ENCODE measurements at places on chromosomes 11 and 22. TPM values are rescaled to one million over a fixed set of nuclear protein-coding genes. Genes with fewer than 3 reads are reported as not detected.

Gene DMC1
- 30.7 TPM for total RNA-seq

Gene CABP4
- total RNA-seq, result 10.4 TPM

Gene JHY
- 6.0 TPM for total RNA-seq

Gene XKR3
- 0.23 TPM for total RNA-seq

Gene INS
- total RNA-seq, result not detected

Gene OR4D5
- total RNA-seq, result not detected

Gene ACTN3
- 0.32 TPM for total RNA-seq

Gene RASD2
- 0.19 TPM for total RNA-seq

Gene OR56A1
- not detected for total RNA-seq

DNA sequence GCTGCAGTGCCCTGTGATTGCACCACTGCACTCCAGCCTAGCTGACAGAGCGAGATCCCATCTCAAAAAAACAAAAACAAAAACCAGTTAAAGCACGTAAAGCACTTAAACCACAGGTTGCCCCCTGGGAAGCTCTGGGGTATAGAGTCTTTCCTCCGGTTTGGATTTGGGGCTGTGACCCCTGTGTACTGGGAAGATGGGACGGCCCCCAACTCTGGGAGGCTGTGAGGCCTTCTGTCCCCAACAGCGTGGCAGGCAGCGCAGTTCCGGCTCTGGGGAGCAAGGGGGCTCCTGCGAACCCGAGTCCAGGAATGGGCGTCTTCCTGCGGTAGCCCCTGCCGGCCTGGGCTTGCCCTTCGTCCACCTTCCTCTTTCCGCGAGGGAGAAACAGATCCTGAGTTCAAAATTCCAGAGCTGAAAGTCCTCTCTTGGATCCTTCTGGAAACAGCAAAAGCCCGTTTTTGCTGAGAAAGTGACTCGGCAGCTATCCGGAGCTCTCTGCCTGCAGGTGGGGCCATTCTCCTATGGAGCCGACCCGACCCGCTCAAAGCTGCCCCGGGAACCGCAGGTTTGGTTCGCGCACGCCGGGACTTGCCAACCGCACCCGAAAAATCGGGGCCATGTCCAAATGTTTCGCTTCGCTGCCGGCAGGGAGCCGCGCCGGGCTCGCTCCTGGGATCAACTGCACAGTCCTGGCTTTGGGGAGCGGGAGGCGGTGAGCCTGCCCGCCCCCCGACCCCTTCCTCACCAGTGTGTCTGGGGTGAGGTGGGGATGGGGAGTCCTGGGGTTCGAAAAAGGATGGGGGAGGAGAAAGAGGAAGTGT is 36.3 kb upstream of the POLA2 start:
- no peaks in the 10 kb centered on the region for H3K36me3 ChIP-seq
- peaks cover 33% of the 10 kb centered on the region for H3K27me3 ChIP-seq
- H3K4me3 ChIP-seq, result peak overlapping the region; percentile 84
- H3K27ac ChIP-seq, result no peak overlapping the region

DNA sequence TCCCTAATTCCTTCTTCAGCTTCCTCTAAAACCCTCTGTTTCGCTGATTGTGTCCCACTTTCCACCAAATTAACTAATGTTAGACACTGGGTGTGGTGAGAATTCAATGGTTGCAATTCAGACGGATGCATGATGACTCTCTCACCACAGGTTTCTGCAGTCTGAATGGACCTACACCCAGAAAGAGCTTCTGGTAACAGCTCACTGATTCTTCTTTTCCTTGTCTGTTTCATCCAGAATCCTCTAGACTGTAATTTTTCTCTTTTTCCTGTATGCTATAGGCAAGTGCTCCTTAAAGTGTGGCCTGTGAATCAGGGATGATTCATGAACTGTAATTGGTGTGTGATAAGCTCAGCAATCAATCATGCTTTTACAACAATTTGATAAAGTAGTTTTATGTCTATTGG is 18.1 kb downstream of the MMP10 start:
- no peak overlapping the region for H3K4me3 ChIP-seq
- H3K27ac ChIP-seq, result no peak overlapping the region
- H3K27me3 ChIP-seq, result peaks cover 29% of the 10 kb centered on the region
- no peaks in the 10 kb centered on the region for H3K36me3 ChIP-seq
- no peak for DNase-seq
- H3K4me1 ChIP-seq, result peaks cover 5% of the 10 kb centered on the region

GRCh38 chr11:120840661-120841060 is 183.2 kb upstream of the TBCEL start:
- no peak overlapping the region for H3K27ac ChIP-seq
- no peak for DNase-seq
- no peaks in the 10 kb centered on the region for H3K36me3 ChIP-seq
- H3K4me1 ChIP-seq, result peaks cover 23% of the 10 kb centered on the region
- H3K4me3 ChIP-seq, result no peak overlapping the region

DNA sequence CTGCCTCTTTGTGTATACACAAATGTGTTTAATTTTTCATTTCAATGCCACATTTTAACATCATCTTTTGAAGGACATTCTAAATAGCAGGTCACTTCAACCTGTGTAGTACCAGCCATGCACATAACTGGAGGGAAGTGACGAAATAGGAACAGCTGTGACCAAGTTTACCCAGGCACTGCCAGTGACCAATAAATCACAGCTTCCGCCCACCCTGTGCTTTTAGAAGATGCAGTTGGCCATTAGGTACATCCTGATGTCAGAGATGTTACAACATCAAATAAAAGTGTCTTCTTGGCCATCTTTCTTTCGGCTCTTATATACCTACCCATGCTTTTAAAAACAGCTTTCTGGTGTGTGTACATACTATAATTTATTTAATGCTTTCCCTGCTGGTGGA is 7.8 kb downstream of the LDLRAD3 start:
- no peaks in the 10 kb centered on the region for H3K4me1 ChIP-seq
- H3K36me3 ChIP-seq, result no peaks in the 10 kb centered on the region
- DNase-seq, result no peak

DNA sequence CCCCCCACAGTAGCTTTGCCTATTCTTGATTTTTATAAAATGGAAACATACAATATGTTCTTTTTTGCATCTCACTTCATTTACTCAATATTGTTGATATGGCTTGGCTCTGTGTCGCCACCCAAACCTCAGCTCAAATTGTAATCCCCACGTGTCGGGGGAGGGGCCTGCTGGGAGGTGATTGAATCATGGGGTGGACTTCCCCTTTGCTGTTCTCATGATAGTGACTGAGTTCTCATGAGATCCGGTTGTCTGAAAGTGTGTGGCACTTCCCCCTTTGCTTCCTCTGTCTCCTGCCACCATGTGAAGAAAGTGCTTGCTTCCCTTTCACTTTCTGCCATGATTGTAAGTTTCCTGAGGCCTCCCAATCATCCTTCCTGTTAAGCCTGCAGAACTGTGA is 431.3 kb downstream of the MN1 start:
- no peak overlapping the region for H3K27ac ChIP-seq
- H3K4me3 ChIP-seq, result no peak overlapping the region
- H3K36me3 ChIP-seq, result no peaks in the 10 kb centered on the region
- H3K27me3 ChIP-seq, result peaks cover 10% of the 10 kb centered on the region
- H3K4me1 ChIP-seq, result no peaks in the 10 kb centered on the region

DNA sequence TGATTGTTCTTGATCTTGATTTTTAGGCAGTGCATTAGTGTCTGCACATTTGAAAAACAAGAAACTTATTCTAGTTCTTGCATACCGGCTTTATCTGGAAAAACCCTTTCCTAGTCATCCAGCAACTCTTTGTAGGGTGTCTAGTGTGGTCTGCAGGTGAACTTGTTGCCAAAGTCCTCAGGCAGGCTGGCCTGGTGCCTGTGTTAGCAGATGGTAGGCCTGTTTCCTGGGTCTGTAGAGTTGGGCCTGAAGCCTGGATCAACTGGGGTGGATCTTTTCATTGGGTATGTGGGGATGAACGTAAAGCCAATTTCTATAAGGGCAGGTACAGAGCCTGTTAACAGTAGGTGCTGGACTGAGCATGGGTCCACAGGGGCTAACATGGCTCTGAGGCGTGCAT is 5.6 kb upstream of the GLYATL1 start:
- no peak overlapping the region for H3K4me3 ChIP-seq
- H3K27ac ChIP-seq, result no peak overlapping the region
- no peaks in the 10 kb centered on the region for H3K27me3 ChIP-seq
- no peaks in the 10 kb centered on the region for H3K36me3 ChIP-seq
- no peaks in the 10 kb centered on the region for H3K4me1 ChIP-seq

GRCh38 chr22:28395920-28396753 is 283.5 kb downstream of the TTC28 start:
- peaks cover 2% of the 10 kb centered on the region for H3K36me3 ChIP-seq
- peaks cover 11% of the 10 kb centered on the region for H3K27me3 ChIP-seq
- H3K27ac ChIP-seq, result peak overlapping the region; percentile 83
- peaks cover 26% of the 10 kb centered on the region for H3K4me1 ChIP-seq
- H3K4me3 ChIP-seq, result peak overlapping the region; percentile 24
- DNase-seq, result no peak

DNA sequence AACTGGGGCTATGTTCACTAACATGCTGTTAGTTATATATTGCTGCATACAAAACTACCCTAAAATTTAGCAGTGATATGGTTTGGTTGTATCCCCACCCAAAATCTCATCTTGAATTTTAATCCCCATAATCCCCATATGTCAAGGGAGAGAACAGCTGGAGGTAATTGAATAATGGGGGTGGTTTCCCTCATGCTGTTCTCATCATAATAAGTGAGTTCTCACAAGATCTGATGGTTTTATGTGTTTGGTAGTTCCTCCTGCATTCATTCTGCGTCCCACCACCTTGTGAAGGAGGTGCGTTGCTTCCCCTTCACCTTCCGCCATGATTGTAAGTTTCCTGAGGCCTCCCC is 10.0 kb upstream of the PATL1 start:
- H3K27ac ChIP-seq, result no peak overlapping the region
- peaks cover 10% of the 10 kb centered on the region for H3K4me1 ChIP-seq
- H3K27me3 ChIP-seq, result peaks cover 8% of the 10 kb centered on the region

DNA sequence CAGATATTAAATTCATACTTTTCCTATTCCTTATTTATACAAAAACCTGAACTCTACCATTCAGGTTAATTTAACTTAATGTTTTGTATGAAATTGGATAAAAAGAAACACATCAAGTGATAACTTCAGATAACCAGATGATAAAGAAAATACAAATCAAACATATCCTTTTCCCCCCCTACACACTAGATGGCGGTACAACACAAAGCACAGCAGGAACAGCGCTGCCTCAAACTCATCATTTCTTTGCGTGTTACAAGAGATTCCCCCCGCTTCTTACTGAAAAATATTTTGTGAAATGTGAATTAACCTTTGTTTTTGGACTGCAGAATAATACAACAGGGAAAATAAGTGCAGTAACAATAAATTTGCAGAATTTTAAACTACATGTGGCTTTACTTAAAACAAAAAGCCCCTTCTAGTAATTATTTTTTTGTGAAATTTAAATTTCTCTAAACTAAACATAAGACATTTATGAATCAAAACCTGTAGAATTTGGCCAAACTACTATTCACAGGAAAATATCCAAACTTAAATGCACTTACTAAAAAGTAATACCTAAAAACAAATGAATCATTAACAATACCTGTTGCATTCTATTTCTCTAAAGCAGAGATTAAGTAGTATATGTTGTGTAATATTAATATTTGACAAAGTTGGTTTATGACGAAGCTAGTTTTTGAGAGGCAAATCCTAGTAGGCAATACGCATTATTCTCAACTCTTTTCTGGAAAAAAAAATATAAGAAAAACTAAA is 74.4 kb downstream of the ARHGAP32 start:
- H3K27me3 ChIP-seq, result no peaks in the 10 kb centered on the region
- DNase-seq, result peak; percentile 50
- no peaks in the 10 kb centered on the region for H3K4me1 ChIP-seq
- no peak overlapping the region for H3K4me3 ChIP-seq

GRCh38 chr11:47587723-47588326 is 1.3 kb downstream of the FAM180B start:
- H3K4me3 ChIP-seq, result no peak overlapping the region
- peaks cover 10% of the 10 kb centered on the region for H3K27me3 ChIP-seq
- no peak for DNase-seq
- peaks cover 5% of the 10 kb centered on the region for H3K4me1 ChIP-seq

DNA sequence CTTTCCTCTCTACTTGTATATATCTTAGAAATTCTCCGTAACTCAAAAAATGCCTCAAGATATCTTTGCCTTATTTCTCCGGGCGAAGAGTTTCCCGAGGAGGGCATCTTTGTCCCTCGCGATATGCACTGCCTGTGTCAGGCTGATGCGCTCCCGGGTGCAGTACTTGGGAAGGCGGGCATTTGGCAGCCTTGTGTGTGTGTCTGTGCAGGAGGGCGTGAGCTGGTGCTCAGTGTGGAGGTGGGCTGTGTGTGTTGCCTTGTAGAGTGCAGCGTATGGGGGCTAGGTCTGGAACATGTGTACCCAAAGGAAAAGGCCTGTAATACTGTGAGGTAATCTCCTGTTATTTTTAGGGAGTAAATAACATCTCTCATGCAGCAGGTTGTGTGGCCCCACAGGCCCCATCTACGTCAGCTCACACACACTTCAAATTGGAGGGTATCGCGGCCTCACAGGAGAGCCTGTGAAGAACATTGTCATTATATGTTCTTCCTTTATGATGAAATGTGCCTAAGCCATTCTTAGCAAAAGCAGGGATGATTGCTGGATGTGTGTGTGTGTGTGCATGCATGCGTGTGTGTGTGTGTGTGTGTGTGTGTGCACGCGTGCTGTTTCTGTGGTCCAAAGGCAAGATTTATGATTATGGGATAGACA is 77.5 kb downstream of the KCNJ1 start:
- DNase-seq, result no peak
- H3K27me3 ChIP-seq, result no peaks in the 10 kb centered on the region
- H3K4me1 ChIP-seq, result peaks cover 8% of the 10 kb centered on the region
- peaks cover 8% of the 10 kb centered on the region for H3K36me3 ChIP-seq
- H3K27ac ChIP-seq, result no peak overlapping the region

DNA sequence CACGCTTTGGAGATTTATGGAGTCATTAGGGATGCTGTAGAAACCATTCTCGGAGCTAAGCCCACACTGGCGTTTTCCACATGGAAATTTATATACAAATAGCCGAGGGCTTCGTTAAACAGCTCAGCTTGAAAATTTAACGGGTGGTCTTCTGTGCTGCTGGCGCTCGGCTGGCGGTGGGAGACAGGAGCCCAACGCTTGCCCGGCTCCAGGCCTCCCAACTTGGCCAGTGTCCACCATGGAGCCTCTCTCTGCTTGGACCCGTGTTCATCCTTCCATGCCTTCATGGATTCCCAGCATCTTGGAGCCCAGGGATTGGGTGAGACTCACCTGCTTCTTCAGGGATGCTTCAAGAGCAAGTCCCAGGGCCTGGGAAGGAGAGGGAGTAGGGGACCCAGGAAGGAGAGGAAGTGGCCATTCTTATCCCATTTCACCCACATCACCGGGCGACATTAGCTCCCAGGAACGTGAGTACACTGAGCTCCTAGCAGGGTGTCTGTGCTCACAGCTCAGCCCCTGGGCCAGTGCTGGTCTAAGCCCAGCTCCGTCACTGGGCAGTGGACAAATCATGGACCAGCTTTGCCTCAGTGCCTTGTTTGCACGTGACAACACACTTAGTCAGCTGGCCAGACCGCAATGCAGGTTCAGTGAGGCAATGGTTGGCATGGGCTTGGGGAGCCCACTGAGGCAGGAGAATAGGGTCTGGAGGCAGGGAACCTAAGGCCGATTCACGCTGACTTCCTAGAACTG is 944.3 kb downstream of the BRD1 start:
- H3K4me3 ChIP-seq, result no peak overlapping the region
- no peaks in the 10 kb centered on the region for H3K36me3 ChIP-seq
- no peaks in the 10 kb centered on the region for H3K4me1 ChIP-seq
- peaks cover 10% of the 10 kb centered on the region for H3K27me3 ChIP-seq
- H3K27ac ChIP-seq, result no peak overlapping the region

GRCh38 chr22:49969751-49970527 is 9.4 kb downstream of the PIM3 start:
- no peak overlapping the region for H3K27ac ChIP-seq
- DNase-seq, result no peak
- H3K4me3 ChIP-seq, result peak overlapping the region; percentile 82
- peaks cover 47% of the 10 kb centered on the region for H3K4me1 ChIP-seq

Data from activated T-cell treated with anti-CD3 and anti-CD28 coated beads, Interleukin-2, amount 50 U/mL, for 72 hours (primary cell).